ENCODE measurements at places on chromosomes 11 and 22.

DNA sequence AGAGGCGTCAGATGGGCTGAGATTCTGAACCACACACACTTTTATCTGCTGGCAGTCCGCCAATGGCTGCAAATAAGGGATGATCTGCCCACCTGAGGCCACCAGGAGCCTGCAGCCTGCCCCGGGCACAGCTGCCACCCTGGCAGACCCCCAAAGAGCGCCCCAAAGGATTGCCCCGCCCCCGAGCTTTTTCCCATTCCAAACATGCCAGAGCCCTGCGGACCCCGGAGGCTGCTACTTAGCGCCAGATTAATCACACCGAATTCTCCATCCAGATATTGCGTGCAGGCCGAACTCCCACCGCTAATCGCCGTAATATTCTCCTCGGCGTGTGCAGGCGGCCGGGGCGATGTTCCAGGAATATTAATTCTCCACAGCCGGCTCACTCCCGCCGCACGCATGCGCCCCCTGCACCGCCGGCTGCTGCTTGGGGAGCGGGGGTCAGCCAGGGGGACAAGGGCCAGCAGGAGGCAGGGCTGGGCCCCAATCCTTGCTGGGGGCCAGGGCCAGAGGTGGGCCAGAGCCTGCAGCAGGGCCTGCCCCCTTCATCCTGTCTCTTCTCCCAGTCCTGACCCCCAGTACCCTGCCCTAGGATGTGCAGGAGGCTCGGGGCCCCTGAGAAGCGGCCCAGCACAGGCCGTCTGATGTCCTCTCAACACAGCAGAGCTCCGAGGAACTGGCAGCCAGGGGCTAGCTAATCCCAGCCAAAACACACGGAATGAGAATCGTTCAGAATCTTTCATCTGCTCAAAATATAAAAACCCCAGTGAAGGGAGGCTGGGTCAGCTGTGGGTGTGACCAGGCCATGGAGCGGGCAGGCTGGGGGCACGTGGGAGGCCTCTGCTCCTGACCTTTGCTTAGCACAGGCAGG, 19.5 kb upstream of the TCF20 start:
- DNase-seq: no peak

GRCh38 chr11:14323118-14323676, 35.8 kb downstream of the RRAS2 start:
- DNase-seq: no peak

DNA sequence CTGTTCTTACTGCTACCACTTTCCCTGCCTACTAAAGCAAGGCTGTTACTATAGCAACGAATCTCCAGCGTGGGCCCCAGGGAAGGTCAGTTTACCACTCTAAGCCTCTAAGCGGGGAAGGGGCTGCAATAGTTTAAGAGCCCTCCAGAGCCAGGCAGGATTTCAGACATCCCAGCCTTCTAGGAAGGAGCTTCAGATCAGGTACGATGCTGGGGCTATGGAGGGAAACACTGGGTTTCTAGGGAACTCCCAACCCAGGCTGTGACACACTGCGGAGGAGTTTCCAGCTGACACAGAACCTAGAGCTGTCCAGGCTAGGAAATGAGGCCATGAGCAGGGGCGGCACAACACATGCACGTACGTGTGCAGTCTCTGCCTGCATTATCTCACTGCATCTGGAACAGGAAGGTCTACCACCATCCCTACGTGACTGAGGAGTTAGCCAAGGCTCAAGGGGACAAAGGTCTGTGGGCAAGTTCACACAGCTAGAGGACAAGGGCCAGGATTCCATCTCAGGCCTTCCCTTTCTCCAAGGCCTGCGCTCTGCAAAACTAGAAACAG, 20.4 kb downstream of the HPS4 start:
- DNase-seq: no peak

DNA sequence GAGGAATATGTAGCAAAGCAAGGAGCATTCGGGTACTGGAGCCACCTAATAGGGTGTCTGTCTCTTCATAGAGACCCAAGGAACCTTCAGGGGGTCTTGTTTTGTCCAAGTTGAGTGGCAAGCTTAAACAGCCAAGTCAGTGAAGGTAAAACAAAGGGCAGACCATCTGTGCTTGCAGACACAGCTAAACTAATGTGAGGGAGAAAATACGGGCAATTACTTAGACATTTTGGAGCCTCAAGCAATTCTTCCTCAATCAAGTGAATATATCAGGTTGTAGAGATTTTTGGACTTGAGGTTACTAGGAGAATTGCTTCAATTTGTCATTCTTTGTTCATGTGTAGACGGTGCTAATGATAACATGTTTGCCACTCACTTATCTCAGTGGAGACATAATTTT, 148.2 kb upstream of the ARHGAP20 start:
- DNase-seq: no peak

GRCh38 chr22:33513388-33514338, 406.6 kb downstream of the LARGE1 start:
- DNase-seq: no peak

- DNase-seq: no peak
Measured at GRCh38 chr11:46917762-46918082, 628 bp downstream of the LRP4 start.

DNA sequence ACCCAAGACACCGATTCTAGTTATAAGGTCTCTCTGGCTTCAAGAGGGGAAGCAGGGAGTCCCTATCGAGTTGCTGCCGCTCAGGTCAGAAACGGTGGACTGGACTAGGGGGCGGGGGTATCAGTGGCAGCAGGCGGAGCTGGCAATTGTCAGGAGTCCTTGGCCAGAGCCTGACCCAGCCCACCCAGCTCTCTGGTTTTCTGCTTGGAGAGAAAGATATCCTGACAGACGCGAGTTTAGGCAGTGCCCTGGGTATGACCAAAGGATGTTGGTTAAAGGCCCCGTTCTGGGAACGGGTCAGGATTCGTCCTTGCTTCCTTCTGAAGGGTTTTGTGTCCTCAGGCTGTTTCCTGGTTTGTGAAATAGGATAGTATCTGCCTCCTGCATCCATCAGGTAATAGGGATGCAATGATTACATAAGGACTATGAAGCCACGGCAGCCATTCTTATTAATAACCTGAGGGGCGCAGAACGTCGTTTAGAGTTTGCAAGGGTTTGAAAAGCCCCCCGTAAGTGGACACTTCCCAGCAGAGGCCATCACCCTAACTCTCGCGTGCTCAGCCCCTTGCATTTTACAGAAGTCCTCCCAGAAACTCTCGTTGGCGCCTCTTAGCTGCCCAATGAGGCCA, 700 bp upstream of the DEPDC5 start:
- DNase-seq: no peak

DNA sequence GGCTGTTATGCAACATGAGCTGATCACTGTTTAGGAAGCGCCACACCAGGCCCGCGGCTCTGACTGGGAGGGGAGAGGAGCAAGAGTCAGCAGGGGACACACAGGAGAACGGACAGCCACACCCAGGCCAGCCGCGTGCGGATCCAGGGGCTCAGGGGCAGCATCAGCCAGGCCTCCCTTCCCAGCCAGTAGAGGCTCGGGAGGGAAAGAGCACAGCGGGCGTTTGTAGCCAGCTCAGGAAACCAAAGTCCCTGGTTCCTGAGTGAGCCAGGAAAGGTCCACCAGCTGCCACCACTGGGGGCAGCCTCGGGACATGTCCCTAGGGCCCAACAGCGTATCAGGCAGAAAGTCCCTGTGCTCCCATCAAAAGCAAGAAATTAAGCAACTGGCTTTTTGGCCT, 71.8 kb upstream of the PITPNB start:
- DNase-seq: no peak

All from stimulated activated CD4-positive, alpha-beta T cell treated with anti-CD3 and anti-CD28 coated beads, Interleukin-1b, Interleukin-23, amount 100 ng/mL, for 1 hour (primary cell).